ENCODE measurements at places on chromosomes 7 and 10.

DNA sequence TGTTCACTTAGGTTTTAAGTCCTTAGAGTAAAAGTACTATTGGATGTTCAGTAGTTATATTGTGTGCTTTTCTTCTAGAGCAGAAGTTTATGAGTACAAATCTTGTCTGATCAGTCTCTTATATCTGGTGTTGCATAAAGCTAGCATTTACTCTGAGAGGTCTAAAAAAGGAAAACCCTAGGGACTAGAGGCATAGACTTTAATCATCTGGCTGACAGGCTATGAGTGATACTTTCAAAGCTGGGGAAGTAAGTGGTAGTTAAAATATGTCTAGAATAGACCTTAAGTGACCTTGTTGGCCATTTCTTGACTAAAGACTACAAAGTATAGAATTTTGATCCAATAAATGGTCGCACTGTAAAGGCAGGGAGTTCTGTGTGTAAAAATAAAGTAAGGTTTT, 32.9 kb upstream of the PHYHIPL start:
- DNase-seq, result no peak

DNA sequence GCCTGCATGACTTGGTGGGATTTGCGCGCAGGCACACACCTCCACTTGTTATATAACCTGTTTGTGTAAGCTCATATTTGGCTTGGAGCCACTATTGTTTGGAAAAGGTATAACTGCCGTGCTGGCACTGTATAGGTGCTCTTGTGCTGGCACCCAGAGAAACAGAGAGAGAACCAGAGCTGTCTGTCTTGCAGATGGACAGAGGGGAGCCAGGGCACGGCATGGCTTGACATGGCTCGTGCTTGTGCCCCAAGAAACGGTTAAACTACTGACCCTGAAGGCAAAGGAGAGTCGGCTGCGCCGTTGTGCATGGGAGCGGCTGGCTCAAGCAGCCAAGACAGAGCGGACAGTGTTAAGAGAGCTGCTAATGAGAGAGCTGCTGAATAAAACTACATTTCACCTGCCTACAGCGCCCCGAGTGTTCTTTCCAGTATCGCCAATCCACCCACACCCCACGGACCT, 23.2 kb downstream of the RAPGEF5 start:
- no peak for DNase-seq

DNA sequence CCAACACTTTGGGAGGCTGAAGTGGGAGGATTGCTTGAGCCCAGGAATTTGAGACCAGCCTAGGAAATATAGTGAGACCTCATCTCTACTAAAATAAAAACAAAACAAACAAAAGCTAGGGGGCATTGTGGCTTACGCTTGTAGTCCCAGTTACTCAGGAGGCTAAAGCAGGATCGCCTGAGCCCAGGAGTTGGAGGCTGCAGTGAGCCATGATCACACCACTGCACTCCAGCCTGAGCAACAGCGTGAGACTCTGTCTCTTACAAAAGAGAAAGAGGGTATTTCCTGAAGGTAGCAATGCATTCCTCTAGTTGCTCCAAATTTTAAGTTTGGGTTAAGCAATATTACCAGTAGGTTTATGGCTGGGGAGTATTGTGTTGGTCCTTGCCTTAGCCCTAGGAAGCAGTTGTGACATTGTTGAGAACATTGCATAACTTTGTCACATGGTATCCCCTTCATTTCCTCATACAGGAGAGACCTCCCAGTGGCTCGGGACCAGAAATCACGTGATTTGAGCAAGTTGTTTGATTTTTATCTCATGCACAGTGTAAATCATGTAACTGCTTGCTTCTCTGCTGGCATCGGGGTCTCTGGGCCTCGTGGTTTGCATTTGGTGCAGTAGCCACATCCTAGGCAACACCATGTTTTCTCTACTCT, 23.3 kb upstream of the SMARCD3 start:
- DNase-seq, result no peak

DNA sequence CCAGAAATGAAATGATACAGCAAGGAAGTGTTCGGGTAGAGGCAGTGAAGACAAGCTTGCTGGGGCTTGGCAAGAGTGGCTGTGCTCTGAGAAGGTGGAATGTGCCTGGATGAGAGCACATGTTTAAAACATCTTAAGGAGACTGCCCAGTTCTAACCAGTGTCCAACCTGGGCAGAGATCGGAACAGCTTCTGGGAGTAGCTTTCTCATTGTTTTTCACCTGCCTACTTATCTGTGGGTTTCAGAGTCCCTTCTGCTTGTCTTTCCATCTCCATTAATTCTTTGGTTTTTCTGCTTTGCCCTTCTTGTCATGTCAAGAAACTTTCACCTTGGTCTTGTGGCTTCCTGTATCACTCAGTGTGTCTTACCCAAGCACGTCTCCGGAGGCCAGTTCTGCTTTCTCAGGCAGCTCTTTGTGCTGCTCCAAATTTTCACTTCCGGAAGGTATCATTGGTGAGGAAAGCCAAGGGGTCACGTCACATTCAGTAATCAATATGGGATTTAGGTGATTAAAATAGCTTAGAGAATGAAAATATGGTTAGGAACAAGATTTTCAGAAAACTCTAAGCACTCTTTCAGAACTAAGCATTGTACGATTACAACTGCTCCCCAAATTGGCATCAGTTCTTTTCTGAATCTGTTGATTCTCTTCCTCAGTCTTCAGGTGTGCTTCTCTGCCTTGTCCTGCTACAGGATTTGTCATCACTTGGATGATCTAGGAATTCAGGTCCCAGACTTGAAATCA, 5.5 kb upstream of the LAMB4 start:
- no peak for DNase-seq

- DNase-seq, result no peak
Measured at GRCh38 chr10:69685426-69685801, 55.4 kb downstream of the FAM241B start.

GRCh38 chr10:84523526-84523925, 195.1 kb downstream of the CCSER2 start:
- no peak for DNase-seq

GRCh38 chr10:13268841-13269240, 31.0 kb downstream of the PHYH start:
- no peak for DNase-seq

GRCh38 chr7:7996568-7996967, 28.0 kb downstream of the GLCCI1 start:
- no peak for DNase-seq

- no peak for DNase-seq
Measured at GRCh38 chr10:16948361-16948760, 131.1 kb upstream of the RSU1 start.

DNA sequence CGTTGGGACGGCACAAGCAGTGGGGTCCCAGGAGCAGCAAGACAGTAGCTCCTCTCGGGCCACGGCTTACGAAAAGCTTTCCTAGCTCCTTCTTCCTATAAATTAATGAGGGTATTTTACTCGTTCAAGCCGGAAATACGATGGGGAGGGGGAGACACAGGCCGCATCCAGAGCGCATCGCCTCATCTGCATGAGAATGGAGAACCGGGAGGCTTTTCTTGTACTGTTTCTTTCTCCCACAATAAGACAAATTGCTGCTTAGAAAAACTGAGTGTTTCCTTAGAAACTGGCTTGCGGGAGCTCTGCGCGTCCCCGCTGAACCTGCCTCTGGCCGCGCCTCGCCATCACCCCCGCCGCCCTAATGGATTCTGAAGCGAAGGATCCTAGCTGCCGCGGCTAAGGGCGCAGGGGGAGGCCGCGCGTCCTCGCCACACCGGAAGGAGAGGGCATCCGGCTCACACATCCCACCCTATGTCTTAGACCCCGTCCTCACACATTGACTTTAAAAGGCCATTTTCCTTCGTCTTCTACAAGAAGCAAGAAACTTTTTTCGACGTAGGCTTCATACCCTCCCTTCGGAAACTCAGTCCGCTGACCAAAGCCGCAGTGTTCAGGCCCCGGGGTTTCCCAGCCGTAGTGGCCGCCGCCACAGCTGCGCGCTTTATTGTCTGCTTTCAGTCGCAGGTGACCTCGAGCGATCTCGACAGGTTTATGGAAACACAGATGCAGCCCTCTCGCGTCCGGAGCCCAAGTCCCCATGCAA, 8.8 kb downstream of the NXPH1 start:
- no peak for DNase-seq

DNA sequence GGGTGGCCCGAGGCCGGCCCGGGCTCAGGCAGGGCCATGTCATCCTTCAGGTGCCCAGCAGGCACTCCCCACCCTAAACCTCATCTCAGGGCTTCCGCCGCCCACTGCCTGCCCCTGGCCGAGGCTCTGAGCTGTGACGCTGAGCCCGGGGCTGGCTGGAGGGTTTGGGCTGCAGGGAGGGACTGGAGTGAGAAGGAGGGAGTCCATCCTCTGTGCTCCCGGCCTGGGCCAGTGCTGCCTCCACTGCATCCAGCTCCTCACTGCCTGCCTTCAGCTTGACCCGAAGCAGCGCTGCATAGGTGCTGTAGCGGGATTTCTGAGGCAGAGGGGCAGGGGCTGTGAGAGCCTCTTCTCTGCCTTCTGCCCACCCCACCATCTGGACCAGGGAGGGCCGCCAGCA, 7.6 kb downstream of the NFKB2 start:
- no peak for DNase-seq

- DNase-seq, result no peak
Measured at GRCh38 chr7:143315776-143316175, at the start of gene CLCN1. TSS of gene CLCN1 (plus strand) at chr7:143316111. CDS start at chr7:143316213, 102 bp downstream.

GRCh38 chr7:134129856-134130523, 2.9 kb downstream of the LRGUK start:
- no peak for DNase-seq

GRCh38 chr10:47123716-47124288, 176.2 kb upstream of the GDF10 start:
- no peak for DNase-seq

DNA sequence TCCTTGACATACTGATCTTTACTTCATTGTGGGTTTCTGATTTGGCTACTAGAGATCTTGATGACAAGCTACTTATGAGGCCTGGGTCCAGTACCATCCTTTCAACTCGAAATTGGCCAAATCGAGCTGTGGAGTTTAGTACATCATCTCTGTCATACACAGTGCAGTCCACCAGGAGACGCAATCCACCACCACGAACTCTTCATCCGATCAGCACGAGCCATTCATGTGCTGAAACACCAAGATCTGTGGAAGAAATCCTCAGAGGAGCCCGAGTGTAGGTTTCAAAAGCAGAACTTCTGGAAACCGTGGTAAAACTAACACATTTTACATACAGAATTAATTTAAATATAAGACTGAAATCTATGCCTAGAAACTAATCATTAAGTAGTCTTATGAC, 14.2 kb downstream of the DNAJC9 start:
- DNase-seq, result no peak

GRCh38 chr7:94888551-94888950, 18.8 kb upstream of the PPP1R9A start:
- no peak for DNase-seq

- DNase-seq, result no peak
Measured at GRCh38 chr10:74738052-74738451, 88.3 kb upstream of the KAT6B start.

GRCh38 chr7:43513251-43513650, 69.7 kb upstream of the STK17A start:
- DNase-seq, result no peak

DNA sequence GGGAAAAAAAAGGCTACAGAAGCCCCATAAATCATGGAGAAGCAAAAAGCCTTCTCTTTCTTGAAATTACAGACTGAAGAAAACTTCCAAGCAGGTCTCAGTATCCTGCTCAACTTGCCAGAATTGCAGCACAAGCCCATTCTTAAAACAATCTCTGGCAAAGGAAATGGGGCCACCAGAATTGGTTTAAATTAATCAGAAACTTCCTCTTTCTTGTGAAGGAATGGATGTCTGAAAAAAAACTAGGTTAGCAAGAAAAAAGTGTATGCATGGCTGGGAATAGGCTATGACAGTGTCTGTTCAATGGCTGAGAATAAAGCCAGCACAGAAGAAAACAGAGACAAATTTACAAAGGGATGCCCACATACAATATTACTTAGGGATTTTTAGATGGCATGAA, 59.1 kb downstream of the TFEC start:
- DNase-seq, result no peak

- DNase-seq, result no peak
Measured at GRCh38 chr7:149620961-149621360, 123.4 kb upstream of the ZNF746 start.

DNA sequence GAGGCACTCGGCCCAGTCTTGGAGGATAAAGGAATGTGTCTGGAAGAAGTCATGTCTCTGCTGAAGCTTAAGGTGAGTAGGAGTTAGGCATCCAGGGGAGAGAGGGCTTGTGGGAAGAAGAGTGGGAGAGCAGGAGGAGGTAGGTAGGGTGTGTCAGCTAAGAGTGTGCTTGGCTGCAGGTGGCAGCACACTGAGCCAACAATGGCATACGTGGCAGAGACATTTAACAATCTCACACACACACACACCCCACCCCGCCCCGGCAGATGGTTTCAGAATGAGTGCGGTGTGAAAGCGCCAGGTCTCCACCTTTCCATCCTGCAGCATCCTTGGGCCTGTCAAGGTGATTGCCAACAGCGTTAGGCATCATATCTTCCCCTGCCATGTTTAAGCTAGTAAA, 11.2 kb upstream of the ARPC1A start:
- DNase-seq, result no peak

- no peak for DNase-seq
Measured at GRCh38 chr10:69715156-69715898, 85.3 kb downstream of the FAM241B start.

DNA sequence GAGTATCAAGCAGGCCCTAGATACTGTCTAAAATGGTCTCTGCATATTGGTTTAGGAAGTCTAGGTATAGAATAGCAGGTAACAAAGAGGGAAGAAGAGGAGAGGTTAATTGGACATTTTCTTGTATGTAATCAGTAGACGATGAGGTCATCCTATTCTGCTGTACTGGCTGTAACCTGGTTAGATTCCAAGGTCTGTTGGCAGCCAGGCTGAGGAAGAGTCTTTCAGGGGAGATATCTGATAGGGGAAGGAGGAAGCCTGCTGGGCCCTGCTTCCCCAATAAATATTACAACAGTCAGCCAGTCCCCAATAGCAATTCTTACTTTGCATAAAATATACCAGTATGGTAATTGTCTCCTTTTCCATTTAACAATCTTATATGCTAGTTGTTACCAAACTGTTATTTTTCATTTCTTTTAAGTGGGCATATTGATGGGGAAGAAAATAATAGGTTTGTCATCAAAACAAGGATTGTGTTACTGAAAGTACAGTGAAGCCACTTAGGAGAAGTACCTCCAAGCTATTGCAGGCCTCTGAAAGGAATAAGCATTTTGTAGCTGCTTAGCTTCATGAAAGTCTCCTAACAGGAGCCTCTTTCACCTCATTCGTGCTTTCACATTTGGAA, 186.4 kb downstream of the LRRC4 start:
- no peak for DNase-seq

GRCh38 chr7:112286250-112287086, 80.0 kb downstream of the ZNF277 start:
- DNase-seq, result no peak

- no peak for DNase-seq
Measured at GRCh38 chr7:25624051-25624450, 395.8 kb upstream of the NPVF start.

DNA sequence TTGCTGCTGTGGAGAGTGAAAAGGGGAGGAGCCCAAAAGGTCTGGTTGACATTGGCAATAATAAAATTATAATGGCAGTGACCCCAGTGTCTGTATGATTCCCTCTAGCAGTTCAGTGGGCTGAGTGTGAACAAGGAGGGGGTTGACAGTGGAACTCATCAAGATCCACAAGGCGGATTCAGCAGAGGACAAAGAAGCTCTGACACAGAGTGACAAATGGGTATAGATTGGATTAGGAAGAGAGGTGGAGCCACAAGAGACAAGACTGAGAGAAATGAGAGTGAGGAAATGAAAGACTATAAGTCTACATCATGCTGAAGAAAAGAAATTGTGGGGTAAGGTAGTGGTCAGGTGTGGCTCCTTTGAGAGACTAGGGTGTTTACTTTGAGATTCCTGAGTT, 58.9 kb downstream of the CCDC71L start:
- DNase-seq, result no peak

Data from H54 (cell line).